ENCODE measurements at places on chromosomes 6 and 20.

- no peak for DNase-seq
Measured at GRCh38 chr6:113591896-113592827, 265.0 kb upstream of the MARCKS start.

- DNase-seq: no peak
Measured at GRCh38 chr20:20009784-20010253, 7.3 kb upstream of the NAA20 start.

GRCh38 chr20:62640870-62641269, 1.4 kb upstream of the SLCO4A1 start:
- no peak for DNase-seq

- DNase-seq: no peak
Measured at GRCh38 chr6:10977231-10977968, 66.7 kb downstream of the ELOVL2 start.

GRCh38 chr20:5495939-5496338, 179.2 kb upstream of the PROKR2 start:
- DNase-seq: no peak

Measured in esophagus squamous epithelium (tissue), 5 donors.